WTC11 (cell line): ENCODE measurements at places on chromosomes 13 and 19. TPM values are rescaled to one million over a fixed set of nuclear protein-coding genes. Genes with fewer than 3 reads are reported as not detected.

- no peak overlapping the region for H3K4me3 ChIP-seq
- H3K27ac ChIP-seq, result no peak overlapping the region
- no peaks in the 10 kb centered on the region for H3K27me3 ChIP-seq
Measured at GRCh38 chr13:110238818-110239195, 68.2 kb downstream of the COL4A1 start.

- peaks cover 31% of the 10 kb centered on the region for H3K36me3 ChIP-seq
- no peaks in the 10 kb centered on the region for H3K27me3 ChIP-seq
- no peak for DNase-seq
- no peak overlapping the region for H3K27ac ChIP-seq
- H3K4me3 ChIP-seq, result no peak overlapping the region
Measured at GRCh38 chr13:48398450-48399095, 14.3 kb downstream of the LPAR6 start.

DNA sequence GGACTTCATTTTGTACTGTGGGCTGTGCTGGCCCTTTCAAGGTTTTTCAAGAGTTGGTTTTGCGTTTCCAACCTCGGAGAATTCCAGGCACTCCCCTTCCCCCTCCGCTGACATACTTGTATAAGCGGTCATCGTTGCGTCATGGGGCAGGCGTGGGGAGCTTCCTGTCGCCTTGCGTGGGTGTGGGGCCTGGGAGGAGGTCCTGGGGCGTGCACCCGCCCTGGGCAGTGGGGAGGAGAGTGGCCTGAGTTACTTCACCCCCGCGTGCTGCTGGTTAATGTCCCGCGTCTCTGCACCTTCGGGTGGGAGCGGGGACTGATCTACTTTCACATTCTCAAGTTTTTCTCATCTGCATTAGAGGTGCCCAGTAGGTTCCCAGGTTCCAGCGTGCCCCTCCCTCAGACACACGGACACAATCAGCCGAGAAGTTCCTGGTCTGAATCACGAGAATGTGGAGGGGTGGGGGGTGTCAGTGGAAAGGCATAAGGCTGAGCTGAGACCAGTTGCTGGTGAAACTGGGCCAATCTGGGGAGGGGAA lies 4.1 kb downstream of the IER2 start:
- peaks cover 20% of the 10 kb centered on the region for H3K36me3 ChIP-seq
- peaks cover 24% of the 10 kb centered on the region for H3K4me1 ChIP-seq
- peaks cover 7% of the 10 kb centered on the region; the same call in 1 of the 2 replicates for H3K27me3 ChIP-seq
- peak overlapping the region; percentile 92 for H3K4me3 ChIP-seq
- H3K27ac ChIP-seq, result peak overlapping the region; percentile 99

DNA sequence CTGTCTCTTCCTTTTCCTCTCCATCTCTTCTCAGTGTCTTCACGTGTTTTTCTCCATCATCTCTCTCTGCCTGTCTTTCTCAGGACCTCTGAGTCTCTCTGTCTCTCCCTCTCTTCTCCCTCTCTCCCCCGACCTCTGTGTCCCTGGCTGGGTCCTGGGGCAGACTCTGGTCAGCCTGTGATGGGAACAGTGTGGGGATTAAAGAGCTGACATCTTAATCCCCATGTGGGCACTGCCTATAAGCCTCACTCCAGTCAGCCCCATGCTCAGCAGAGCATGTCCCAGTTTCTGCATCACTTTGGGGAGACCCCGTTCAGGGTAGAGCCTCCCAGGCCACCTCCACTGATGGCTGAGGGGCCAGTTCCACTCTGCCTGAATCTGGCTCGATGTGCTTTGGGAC lies 16.2 kb downstream of the EGLN2 start:
- peaks cover 35% of the 10 kb centered on the region for H3K4me1 ChIP-seq
- H3K4me3 ChIP-seq, result no peak overlapping the region
- H3K36me3 ChIP-seq, result no peaks in the 10 kb centered on the region
- no peak overlapping the region for H3K27ac ChIP-seq

The VSTM1 gene
- total RNA-seq, result not detected in 3 replicates

The KCNN4 gene
- total RNA-seq, result 0.76 to 1.1 TPM (median 0.98 TPM) in 3 replicates

The EPS8L1 gene
- total RNA-seq, result 38.9 to 43.8 TPM (median 42.8 TPM) in 3 replicates
